Left renal pelvis (tissue), 4 donors: ENCODE measurements at places on chromosomes 2 and 18.

- no peak for DNase-seq
Measured at GRCh38 chr18:30679285-30679930, 363.1 kb downstream of the DSC3 start.

DNA sequence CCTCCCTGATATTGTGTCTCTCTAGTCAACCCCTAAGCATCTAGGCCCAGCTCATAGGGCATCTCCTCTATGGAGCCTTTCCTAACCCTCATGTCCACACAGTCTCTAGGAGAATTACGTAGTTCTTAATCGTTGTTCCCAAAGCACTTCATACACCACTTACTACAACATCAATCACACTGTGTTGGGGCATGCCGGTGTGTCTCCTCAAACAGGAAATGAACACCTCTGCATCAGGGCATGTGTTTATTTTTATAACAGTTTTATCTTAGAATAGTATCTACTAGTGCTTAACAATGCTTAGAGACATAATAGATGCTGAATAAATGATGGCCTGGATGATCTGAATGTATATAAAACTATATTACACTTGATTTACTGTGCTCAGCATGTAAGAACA, 19.7 kb downstream of the CYP1B1 start:
- DNase-seq: no peak

DNA sequence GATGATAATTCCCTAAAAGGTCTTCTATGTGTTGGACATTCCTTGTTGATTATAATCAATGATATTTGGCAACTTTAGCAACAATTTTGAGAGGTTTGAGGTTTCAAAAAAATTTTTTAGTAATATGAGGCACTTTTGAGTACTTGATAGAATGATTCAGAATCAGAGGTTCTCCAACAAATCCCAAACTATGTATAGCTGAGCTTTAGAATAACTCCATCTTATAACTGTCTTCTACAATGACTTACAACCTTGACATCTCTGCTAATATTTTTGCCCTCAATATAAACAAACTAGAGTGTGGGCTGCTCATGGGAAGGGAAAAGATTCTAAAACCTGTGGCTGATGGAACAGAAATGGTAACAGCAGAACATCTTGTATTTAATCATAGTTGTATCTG, 21.5 kb upstream of the SERPINB7 start:
- no peak for DNase-seq

DNA sequence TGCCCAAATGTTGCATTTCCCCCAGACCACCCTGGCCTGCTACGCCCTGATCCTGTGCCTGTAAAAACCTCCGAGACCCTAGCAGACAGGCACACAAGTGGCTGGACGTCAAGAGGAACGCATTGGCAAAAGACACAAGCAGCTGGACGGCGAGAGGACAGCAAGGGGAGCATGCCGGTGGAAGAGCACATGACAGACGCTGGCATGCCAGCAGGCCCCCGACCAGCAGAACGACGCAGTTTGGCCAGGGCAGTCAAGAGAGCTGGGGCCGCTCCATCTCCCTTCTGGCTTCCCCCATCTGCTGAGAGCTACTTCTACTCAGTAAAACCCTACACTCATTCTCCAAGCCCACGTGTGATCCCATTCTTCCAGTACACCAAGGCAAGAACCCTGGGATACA, 42.1 kb downstream of the SAP130 start:
- no peak for DNase-seq

DNA sequence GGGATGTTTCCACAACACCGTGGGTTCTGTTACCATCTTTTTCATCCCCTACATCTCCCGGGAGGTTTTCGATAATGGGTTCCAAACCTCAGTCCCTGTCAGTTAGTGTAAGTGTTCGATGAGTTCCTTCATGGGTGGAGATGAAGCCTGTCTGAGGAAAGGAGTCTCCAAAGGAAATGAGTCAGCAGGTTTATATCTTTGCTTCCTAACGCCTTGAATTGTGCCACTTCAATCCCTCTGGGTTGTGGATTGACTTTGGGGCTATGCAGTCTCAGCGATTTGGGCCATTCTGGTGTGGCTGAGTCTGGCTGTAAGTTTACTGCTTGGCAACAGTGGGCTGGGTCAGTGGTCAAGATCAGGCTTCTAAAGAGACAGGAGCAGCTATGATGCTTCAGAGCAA, 1.2 kb downstream of the SERPINB5 start:
- no peak for DNase-seq

DNA sequence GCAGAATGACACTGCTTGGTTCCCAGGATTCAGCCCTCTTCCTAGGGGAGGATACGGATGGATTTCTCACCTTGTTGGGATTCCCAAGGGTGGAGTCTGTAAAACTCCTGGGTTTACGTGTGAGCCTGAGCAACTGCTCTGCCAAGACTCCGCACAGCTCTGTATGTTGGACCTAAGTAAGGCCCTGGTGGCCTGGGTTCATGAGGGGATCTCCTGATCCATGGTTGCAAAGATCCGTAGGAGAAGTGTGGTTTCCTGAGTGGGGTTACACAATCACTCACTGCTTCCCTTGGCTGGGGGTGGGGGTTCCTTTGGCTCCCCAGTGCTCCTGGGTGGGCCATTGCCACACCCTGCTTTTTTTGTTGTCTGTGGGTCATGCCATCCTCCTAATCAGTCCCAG, 37.7 kb downstream of the ANKRD12 start:
- no peak for DNase-seq

- DNase-seq: no peak
Measured at GRCh38 chr18:68940754-68941153, 142.9 kb downstream of the CCDC102B start.
